Stimulated activated CD8-positive, alpha-beta memory T cell treated with anti-CD3 and anti-CD28 coated beads, Interleukin-4, amount 100 ng/mL, for 4 hours (primary cell): ENCODE measurements at places on chromosomes 3 and 15.
A peak's percentile ranks its signal among the peaks of the same experiment; 100 is the strongest.

GRCh38 chr3:153818338-153818737 is 302.9 kb upstream of the ARHGEF26 start:
- DNase-seq: no peak

- no peak for DNase-seq
These were observed 3.4 kb downstream of the CCDC13 start for GRCh38 chr3:42769477-42770131.

DNA sequence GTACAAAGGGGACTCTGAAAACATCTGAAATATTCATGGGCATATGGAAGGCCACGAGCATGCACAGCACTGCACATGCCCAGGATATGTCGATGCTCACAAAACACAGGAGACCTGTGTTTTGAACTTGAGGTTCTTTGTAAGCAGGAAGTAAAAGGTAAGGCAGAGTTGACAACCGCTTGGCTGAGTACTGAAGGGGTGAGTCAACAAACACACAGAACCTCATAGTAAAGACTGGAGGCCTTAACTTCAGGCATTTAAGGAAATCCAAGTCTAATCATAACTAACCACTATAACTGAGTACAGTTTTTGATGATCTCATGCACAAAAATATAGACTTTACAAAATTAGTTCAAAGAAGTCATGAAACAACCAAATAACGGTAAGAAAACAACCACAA is 80.6 kb downstream of the MYO9A start:
- no peak for DNase-seq

- DNase-seq: no peak
These were observed 78.7 kb downstream of the USP13 start for GRCh38 chr3:179731544-179731943.

GRCh38 chr3:191631496-191631895 is 170.5 kb downstream of the PYDC2 start:
- DNase-seq: no peak

DNA sequence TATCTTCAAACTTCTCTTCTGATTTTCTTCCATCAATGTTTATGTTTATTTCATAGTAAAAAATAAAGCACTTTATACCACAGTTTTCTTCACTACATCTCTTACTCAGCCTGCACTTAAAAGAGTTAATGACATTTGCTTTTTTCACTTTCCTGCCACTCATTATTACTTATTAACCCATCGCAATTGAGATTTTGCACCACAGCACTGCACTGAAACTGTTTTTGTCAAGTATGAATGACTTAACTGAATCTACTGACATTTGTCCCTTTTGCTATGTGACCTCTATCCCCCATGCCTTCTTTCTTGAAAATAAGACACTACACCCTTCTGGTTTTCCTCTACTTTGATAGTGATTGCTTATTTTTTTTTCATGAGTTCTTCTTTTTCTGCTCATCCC is 739.7 kb upstream of the DPPA4 start:
- DNase-seq: no peak

GRCh38 chr3:117750674-117751269 is 1041.2 kb downstream of the TUSC7 start:
- no peak for DNase-seq

DNA sequence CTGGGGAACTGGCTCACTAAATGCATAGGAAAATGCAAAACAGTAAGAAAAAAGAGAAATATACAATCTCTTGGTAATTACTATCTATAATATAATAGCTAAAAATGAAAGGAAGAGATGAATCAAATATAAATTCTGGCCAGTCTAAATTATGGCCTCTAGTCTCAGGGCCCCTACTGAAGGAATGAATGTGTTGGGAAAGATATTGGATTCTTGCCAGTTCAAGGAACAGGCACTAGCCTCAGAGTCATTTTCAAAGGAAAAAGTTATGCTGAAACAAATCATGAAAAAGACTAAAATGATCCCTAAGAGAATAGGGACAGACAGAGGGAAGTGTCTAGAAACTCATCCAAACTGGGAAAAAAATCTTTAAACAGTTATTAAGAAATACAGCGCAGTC is 62.4 kb downstream of the C3orf80 start:
- DNase-seq: no peak

- no peak for DNase-seq
These were observed 8.4 kb downstream of the ITGB5 start for GRCh38 chr3:124878561-124879336.

GRCh38 chr3:126210606-126211005 is 30.2 kb upstream of the ALDH1L1 start:
- no peak for DNase-seq

GRCh38 chr3:150409512-150410310 is 1.6 kb downstream of the TSC22D2 start:
- DNase-seq: peak; percentile 41

GRCh38 chr15:31013863-31014607 is 22.6 kb upstream of the MTMR10 start:
- no peak for DNase-seq

DNA sequence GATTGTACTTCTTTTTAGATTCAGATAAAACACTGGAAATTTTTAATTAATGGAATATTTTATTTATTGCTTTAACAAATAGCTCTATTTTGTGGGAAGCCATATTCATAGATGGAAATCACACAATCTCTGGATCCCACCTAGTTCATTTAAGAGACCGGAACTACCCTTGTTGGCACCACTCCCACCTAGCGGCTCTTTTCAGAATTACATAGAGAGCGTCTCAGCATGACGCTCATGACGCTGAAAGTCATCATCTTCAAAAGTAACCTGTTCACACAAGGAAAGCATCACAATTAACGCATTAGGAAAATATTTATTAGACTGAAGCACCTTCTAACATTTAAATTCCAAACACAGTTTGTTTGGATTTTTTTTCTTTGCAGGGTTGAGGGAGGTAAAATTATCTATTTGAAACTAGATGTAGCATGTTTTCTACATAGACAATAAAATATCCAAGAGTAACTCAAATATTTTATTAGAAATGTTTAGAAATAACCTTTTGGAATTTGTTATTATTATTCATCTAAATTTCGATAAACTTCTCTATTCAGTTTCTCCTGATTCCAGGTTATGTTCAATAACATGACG is 214.9 kb upstream of the ARRDC4 start:
- DNase-seq: no peak

DNA sequence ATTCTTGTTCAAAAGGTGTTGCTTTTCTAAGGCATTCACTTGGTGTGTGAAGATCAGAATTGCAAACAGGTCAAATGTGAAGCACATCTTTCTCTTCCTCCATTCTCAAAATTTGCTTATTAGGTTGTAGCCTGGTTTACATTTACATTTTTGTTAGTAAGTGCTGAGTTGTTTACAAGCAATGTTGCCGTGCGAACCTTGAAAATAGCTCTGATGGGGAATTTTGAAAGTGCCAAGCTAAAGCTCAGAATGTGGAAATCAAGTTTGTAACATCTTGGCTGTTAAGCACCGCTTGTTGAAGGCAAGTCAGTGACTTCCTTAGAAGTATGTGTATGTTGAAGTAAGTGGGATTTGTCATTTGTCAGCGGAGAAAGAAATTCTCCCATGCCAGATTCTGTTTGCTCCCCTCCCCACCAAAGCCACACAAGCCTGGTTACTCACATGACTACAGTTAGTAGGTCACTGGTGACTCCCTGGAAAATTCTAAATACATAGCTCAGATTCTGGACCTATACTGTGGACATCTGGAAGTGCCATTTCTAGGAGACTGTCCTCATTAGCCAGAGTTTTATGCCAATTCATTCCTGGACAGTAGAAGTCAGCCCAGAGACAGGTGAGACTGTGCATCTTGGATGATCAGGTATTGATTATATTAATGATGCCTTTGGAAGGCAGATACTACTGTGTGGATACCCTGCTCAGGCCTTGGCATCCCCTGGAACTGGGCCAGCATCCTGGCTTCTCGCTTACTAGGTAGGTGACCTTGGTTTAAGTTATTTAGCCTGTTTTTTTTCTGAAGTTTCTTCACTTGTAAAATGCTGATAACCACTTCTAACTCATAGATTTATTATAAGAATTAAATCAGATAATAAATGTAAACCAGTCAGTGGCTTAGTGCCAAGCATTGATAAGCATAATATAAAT is 390.6 kb upstream of the SEMA6D start:
- no peak for DNase-seq

DNA sequence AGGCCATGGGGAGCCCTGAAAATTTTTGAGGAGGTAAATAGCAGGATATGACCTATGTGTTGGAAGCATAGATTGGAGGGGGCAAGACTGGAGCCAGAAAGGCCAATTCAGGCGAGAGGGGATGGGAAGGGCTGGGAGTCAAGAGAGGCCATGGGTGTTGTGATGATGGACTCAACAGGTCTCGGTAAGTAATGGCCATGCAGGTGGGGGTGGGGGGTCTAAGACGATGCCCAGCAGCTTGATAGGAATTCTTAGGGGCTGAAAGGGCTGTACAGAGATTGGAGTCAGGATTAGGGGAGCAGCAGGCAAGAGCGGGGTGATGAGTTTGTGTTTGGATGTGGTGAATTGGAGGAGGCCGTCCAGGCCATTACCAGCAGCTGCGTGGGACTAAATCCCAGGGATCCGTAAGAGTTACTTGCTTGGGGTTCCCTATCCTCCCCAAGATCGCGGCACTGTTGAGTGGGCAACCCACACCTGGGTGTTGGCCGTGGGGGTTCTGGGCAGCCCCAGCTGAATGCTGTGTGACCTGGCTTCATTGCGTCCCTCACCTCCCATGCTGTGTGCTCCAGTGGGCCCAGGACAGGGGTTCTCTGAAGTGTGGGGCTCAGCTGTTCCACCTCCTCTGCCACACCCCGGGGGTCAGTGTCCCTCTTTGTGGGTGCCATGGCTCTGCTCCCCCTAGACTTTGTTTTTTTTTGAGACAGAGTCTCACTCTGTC is 41.8 kb upstream of the CHRNB4 start:
- no peak for DNase-seq

- DNase-seq: no peak
These were observed 91.4 kb upstream of the POU1F1 start for GRCh38 chr3:87367736-87368135.

DNA sequence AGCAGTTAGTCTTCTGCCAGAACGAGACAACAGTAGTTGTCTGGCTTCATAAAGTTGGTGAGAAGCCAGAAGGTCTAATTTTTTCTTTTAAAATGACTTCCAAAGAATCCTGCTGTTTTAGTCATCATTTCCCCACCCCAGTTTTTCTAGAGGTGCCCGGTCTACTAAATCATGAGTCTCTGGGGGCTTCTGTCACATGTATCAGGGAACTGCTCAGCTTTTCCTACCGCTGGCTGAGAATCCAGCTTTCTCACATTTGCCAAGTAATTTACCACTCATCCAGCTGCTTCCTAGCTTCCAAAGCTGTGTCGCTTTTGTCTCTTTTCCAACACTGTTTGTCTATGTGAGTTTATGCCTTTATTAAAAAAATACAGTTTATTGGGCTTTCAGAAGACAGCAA is 183.3 kb downstream of the NSUN3 start:
- no peak for DNase-seq

DNA sequence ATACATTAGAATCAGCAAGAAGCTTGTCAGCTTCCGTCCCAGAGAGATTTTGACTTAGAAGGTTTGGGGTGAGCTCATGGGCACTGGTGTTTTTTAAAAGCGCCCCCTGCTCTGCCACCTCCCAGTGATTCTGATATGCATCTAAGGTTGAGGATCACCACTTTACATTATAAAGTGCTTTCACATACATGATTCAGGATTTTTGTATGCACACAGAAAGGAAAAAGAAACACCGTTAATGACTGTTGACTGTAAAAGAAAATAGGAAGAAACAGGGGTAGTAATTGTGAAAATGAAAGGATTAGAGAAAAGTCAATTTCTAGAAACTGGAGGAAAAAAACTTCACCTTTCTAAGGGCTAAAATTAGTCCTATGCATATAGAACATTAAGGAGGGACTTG is 104.9 kb upstream of the ZBED2 start:
- DNase-seq: no peak

DNA sequence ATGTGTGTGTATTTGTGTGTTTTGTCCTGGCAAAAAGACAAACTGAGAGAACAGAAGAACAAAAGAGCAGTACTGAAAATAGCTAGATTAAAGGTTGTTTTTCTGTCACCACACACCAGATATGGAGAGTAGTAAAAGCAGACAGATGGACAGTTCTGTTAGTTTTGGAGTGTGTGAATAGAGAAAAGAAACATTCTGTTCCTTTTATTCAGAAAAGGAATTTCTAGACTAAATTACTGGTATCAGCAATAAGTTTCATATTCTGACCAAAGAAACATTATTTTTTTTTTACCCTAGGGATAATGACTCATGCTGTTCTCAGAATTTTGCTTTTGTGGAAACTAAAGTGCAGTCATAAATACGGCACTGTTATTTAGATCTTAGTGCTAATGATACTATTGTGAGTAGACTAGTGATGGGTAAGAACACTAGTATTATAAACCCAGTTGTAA is 32.9 kb downstream of the PIK3CA start:
- DNase-seq: no peak

- DNase-seq: no peak
These were observed 4.7 kb upstream of the LRTM1 start for GRCh38 chr3:54932606-54933005.

DNA sequence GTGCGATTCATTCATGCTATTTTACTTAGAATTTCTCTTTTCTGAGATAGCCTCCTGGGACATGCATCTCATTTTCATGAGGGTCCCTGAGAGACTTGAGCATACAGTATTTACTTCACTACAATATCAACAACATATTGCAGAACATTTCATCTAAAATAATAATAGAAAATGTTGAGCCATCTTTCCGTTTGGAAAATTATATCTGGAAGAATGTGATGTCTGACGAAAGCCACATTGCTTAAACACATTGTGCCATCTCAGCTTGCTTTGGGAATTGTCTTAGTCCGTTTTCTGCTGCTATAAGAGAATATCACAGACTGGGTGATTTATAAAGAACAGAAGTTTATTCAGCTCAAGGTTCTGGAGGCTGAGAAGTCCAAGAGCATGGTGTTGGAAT is 55.5 kb downstream of the DPH6 start:
- no peak for DNase-seq

DNA sequence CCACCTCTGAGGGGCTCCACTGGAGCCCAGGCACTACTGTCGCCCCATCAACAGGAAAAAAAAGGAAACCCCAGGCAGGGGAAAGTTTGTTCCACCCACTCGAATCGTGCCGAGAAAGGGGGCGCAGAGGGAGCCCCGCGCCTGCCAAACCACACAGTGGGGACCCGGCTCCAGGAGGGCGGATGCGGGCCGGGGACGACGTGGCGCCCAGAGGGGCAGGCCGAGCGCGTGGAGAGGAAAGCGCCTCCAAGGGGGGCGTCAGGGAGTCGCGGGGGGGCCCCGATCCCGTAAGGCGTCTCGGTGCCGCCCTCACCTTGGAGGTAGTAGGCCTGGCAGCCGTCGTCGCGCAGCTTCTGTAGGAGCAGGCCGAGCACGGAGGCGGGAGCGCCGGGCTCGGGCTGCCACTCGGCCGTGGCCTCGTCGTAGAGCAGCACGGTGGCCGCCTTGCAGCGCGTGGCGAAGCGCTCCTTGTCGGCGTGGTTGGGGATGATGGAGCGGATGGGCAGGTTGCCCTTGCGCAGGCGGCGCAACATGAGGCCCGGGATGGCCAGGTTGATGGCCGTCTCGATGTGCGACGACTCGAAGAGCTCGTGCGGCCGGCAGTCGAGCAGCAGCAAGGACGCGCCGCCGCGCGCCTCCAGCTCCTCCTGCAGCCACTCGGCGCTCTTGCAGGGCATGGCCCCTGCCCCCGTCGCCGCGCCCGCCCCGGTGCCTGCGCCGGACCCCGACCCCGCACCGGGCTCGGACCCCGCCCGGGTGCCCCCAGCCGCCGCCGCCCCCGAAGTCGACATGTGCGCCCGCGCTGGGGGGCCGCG is 627 bp downstream of the DUSP7 start:
- DNase-seq: no peak

- DNase-seq: peak; percentile 51
These were observed 17.2 kb downstream of the MYL3 start for GRCh38 chr3:46845860-46846623.

GRCh38 chr15:89150287-89150686 is 62.0 kb downstream of the ABHD2 start:
- no peak for DNase-seq

- no peak for DNase-seq
These were observed 13.4 kb downstream of the SCAMP5 start for GRCh38 chr15:75008629-75009326.
